ENCODE measurements at places on chromosomes 12 and 14.

DNA sequence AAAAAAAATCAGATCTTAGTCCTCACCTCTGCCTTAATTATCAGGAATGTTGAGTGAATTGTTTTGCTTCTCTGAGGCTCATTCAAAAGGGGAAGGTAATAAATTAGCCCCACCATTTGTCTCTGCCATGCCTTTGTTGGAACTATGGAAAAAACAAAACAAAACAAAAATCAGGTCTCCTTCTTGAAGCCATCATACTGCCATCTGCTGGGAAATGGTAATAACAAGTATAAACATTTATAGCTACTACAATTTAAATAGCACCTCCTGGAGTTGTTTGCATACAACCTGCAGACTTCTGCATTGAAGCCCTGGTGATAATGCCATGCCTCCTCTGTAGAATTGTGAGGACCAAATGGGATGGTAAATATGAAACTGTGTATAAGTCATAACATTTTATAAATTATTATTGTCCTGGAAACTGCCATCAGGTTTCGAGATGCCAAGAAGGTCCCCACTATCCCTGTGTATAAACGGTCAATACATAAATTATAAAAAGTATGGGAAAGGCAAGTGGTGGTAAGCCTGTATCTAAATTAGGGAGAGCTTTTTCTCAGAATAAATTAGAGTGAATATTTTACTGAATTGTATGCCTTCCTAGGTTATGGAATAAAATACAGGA is 87.2 kb upstream of the FGD4 start:
- peak; percentile 82 for DNase-seq

DNA sequence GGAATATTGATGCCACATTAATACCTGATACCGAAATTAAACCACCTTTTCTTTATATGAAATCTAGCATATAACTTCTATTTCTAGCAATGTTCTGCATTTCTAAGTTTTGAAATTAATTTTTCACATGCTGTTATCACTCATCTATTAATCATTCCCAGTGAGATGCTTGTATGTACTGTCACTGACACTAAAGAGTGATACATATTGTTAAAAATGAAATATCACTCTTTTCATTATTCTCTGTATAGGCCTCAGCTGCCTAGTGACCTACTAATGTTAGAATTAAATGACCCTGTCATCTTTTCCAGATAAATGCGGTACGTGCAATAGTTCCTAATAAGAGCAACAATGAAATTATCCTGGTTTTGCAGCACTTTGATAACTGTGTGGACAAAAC is 49.7 kb upstream of the KCNH3 start:
- no peak for DNase-seq

DNA sequence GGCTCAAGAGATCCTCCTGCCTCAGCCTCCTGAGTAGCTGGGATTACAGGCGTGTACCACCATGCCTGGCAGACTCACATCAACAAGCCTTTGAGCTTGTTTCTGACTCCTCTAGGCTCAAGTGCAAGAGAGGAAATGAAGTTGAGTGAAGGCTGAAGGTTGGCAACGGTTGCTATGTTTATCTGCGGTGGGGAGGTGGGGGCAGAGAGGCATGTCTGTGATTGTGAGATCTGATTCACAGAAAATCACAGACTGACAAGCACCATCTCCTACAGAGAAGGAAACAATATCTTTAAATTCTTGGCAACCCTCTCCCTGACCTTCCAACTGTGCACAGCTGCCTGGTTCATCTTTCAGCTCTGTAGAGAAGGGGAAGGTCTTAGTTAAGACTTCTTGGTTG is 22.1 kb upstream of the NINJ2 start:
- peak; percentile 79 for DNase-seq

DNA sequence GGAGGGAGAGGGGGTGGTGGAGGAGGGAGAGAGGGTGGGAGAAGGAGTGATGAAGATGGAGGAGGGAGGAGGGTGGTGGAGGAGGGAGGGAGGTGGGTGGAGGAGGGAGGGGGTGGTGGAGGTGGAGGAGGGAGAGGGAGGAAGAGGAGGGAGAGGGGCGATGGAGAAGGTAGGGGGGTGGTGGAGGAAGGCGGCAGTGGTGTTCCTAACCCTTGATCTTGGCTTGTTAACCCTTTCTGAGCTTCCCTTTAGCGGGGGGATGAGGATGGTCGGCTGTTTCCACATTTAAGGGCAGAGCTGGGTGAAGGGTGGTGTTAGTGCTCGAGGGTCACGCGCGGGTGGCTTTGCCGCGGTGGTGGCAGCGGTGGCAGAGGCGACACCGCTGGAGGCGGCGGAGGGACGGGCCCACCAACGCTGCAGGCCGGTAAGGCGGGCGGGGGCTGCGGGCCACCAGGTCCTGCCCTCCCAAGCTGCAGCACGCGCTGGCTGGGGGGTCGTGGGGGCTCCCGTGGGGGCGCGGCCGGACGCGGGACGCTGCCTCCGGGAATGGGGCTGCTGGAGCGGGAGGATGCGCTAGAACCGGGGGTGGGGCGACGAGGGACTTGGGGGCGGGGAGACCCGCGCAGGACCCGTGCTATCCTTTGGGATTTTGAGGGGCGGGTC is 156.3 kb downstream of the PTPN11 start:
- peak; percentile 4 for DNase-seq

DNA sequence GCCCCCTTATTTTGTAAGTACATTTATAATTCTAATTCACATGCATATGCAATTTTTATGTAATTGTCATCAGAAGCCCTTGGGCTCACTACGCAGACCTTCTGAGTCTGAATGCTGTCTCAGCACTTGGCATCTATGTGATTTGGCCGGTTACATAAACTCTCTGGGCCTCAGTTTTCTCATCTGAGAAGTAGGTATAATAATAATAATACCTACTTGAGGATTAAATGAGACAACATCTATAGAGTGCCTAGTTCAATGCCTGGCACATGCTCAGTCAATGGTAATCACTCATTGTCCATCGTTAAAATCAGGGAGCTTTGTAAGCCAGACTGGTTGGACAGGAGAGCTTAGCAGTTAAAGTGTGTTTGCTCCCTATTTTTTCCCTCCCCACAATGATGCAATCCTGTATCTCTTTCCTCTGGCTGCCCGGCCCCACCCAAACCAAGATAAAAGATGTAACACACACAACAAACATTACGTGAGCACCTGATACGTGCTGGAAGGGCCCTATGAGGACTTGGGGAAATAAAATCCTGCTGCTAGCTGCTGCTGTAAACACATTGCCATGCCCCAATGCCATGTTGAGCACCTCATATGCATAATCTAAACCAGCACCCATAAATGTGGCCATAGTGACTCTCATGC is 235.0 kb downstream of the CRADD start:
- peak; percentile 13 for DNase-seq

- no peak for DNase-seq
These were observed 89.6 kb downstream of the DAAM1 start for GRCh38 chr14:59278111-59278510.

- peak; percentile 59 for DNase-seq
These were observed 24.7 kb upstream of the MYBPC1 start for GRCh38 chr12:101570047-101570446.

GRCh38 chr14:104460791-104461651 is 118.5 kb upstream of the C14orf180 start:
- peak; percentile 8 for DNase-seq

DNA sequence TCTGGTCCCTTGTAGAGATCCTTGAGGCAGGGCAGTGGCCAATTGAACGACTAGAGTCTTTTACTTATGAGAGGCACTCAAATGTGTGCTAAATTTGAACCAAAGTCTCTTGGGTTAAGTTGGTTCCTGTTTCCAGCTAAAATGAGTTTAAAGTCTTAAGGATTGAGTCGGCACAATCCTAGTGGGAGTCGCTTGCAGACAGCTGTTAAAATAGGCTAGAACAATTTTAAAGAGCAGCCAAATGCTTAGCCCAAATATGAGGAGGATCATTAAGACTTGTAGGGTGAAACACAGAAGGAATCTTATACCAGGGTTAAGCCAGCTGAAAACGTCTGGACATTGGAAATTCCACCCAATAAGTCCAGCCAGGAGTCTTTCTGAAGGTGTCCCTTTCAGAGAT is 216.1 kb downstream of the NUBPL start:
- DNase-seq, result no peak

GRCh38 chr14:100394886-100395672 is 71.9 kb downstream of the SLC25A47 start:
- DNase-seq, result no peak

All from hematopoietic multipotent progenitor cell treated with erythropoietin and hydrocortisone succinate and interleukin-3 and kit ligand, for 4 days (in vitro differentiated cells).